ENCODE measurements at places on chromosomes 3 and 15. TPM values are rescaled to one million over a fixed set of nuclear protein-coding genes. Genes with fewer than 3 reads are reported as not detected.

DNA sequence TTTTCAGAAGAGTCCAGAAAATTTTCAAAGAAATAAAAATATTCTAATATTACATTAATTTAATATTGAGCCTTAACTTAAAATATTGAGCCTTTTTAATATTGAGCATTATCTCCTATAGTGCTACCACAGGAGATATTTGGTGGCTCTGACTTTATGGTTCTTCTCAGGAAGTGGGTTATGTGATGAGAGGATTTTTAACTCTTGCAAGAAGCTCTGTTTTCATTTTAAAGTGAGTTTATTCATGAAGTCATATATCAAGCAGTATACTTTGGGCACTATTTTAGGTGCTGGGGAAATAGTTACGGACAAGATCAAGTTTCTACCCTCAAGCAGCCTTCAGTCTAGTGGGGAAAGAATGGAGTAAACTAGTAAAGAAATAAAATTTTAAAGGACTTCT is 13.4 kb upstream of the MBNL1 start:
- no peaks in the 10 kb centered on the region for H3K27me3 ChIP-seq
- no peak overlapping the region for H3K4me3 ChIP-seq

- no peak overlapping the region for H3K4me3 ChIP-seq
- no peak overlapping the region for H3K27ac ChIP-seq
- peaks cover 11% of the 10 kb centered on the region for H3K4me1 ChIP-seq
Measured at GRCh38 chr3:182969277-182969676, 11.1 kb downstream of the DCUN1D1 start.

DNA sequence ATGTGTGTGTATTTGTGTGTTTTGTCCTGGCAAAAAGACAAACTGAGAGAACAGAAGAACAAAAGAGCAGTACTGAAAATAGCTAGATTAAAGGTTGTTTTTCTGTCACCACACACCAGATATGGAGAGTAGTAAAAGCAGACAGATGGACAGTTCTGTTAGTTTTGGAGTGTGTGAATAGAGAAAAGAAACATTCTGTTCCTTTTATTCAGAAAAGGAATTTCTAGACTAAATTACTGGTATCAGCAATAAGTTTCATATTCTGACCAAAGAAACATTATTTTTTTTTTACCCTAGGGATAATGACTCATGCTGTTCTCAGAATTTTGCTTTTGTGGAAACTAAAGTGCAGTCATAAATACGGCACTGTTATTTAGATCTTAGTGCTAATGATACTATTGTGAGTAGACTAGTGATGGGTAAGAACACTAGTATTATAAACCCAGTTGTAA is 32.9 kb downstream of the PIK3CA start:
- H3K4me1 ChIP-seq = peaks cover 8% of the 10 kb centered on the region
- no peak overlapping the region for H3K4me3 ChIP-seq
- no peaks in the 10 kb centered on the region for H3K27me3 ChIP-seq
- peak; percentile 63 for DNase-seq

DNA sequence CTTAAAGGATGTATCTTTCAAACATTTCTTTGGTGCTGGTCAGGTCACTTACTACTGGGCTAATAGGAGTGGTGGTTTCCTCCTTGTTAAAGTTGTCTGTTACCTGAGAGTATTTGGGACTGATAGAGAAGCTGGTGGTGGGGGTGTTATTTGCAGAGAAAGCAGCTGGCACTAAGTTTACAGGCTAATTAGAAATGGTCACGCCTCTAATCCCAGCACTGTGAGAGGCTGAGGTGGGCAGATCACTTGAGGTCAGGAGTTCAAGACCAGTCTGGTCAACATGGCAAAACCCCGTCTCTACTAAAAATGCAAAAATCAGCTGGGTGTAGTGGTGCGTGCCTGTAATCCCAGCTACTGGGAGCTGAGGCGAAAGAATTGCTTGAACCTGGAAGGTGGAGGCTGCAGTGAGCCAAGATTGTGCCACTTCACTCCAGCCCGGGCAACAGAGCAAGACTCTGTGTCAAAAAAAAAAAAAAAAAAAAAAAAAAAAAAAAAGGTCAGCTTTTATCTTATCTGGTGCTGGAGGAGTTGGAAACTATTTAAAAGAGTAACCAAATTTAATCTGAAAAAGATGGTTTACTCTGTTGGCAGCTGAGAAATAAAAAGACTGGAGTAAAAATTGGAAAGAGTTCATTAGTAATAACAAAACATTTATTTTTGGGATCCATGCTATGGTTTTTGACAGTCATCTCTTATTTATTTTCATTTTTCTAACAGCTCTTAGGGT is 332.6 kb downstream of the PTPRG start:
- H3K27me3 ChIP-seq = no peaks in the 10 kb centered on the region
- no peak overlapping the region for H3K27ac ChIP-seq

DNA sequence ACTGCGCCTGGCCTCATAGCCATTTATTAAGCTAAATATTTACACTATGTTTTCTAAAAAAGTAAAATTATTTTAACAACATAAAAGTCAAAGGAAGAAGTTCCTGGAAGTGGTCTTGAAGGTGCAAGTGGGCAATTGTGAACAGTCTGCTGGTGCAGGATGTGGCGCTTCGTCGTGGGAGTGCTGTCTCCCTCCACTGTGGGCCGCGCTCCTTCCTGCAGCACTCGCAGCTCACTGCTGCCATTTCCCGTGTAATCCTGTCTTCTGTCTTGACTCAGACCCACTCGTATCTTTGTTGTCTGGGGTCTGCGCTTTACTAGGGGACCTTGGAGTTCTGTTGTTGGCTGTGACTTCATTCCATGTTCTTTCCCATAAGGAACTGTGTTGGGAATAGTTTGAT is 56.3 kb downstream of the APBA2 start:
- DNase-seq = no peak
- H3K4me1 ChIP-seq = no peaks in the 10 kb centered on the region
- H3K36me3 ChIP-seq = no peaks in the 10 kb centered on the region
- no peak overlapping the region for H3K4me3 ChIP-seq
- H3K27me3 ChIP-seq = no peaks in the 10 kb centered on the region

The SEMA3F gene
- total RNA-seq = 9.2 TPM

The ECE2 gene
- total RNA-seq = not detected

The PLIN1 gene
- under 0.01 TPM for total RNA-seq

The PIERCE2 gene
- total RNA-seq = 0.36 TPM

The ZNF619 gene
- 4.2 TPM for total RNA-seq

The FETUB gene
- total RNA-seq = not detected
